ENCODE measurements at places on chromosomes 4 and X. TPM values are rescaled to one million over a fixed set of nuclear protein-coding genes. Genes with fewer than 3 reads are reported as not detected.

Gene UGT2A3
- not detected for total RNA-seq

Gene FAM9B
- total RNA-seq, result not detected

Gene PPP1R2C
- total RNA-seq, result not detected

Gene SMC1A
- total RNA-seq, result 36.7 TPM

Gene FLNA
- 1,595 TPM for total RNA-seq

Gene SORCS2
- total RNA-seq, result under 0.01 TPM

Gene TMEM255A
- 0.67 TPM for total RNA-seq

Gene FGFBP2
- total RNA-seq, result not detected

Gene TMPRSS11E
- total RNA-seq, result not detected

Gene CYLC1
- total RNA-seq, result not detected

Gene BRS3
- not detected for total RNA-seq

Gene OCRL
- total RNA-seq, result 9.1 TPM

Gene ITIH6
- total RNA-seq, result not detected

Gene AMER1
- total RNA-seq, result 1.0 TPM

Gene PAGE5
- total RNA-seq, result not detected

Gene BBS7
- total RNA-seq, result 35.0 TPM

Gene ARHGAP6
- total RNA-seq, result 2.2 TPM

Gene BTC
- total RNA-seq, result 0.30 TPM

Gene FGF5
- total RNA-seq, result 7.4 TPM

Gene MFAP3L
- 0.50 TPM for total RNA-seq

Gene GNRHR
- not detected for total RNA-seq

Gene PIM2
- total RNA-seq, result 11.9 TPM

All from bronchus fibroblast of lung (primary cell).